ENCODE measurements at places on chromosomes 2 and 18. TPM values are rescaled to one million over a fixed set of nuclear protein-coding genes. Genes with fewer than 3 reads are reported as not detected.
A peak's percentile ranks its signal among the peaks of the same experiment; 100 is the strongest.

Gene HPCAL1
- total RNA-seq: 4.7 TPM

Gene RAB6C
- total RNA-seq: not detected

Gene TSPYL6
- total RNA-seq: not detected

Gene SP100
- 0.28 TPM for total RNA-seq

Gene MPV17
- 55.4 TPM for total RNA-seq

Gene UCN
- 1.5 TPM for total RNA-seq

Gene TTN
- 0.59 TPM for total RNA-seq

GRCh38 chr18:24964216-24964615, 387.8 kb downstream of the ZNF521 start:
- no peaks in the 10 kb centered on the region for H3K4me1 ChIP-seq
- no peaks in the 10 kb centered on the region for H3K36me3 ChIP-seq
- no peak overlapping the region for H3K27ac ChIP-seq
- no peak overlapping the region for H3K4me3 ChIP-seq
- no peaks in the 10 kb centered on the region for H3K27me3 ChIP-seq

DNA sequence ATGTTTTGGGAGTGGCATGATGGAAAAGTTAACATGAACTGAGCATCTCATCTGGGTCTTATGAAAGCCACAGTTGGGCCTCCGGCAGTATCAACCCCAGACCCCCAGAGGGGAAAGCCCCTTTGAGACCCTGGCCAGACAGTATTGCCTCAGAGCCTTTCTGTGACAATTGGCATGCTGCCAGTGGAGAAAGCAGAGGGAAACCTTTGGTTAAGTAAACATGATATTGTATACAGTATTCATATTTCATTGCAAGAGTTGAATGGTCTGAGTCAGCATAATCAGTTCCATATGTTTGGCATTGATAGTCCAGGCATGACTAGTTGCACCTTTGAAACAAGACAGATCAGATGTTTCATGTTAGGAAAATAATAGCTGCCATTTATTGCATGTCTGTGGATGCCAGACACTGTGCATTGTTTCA, 20.0 kb downstream of the MERTK start:
- no peak overlapping the region for H3K27ac ChIP-seq
- H3K4me1 ChIP-seq: no peaks in the 10 kb centered on the region
- DNase-seq: no peak
- H3K4me3 ChIP-seq: no peak overlapping the region
- no peaks in the 10 kb centered on the region for H3K27me3 ChIP-seq
- H3K36me3 ChIP-seq: no peaks in the 10 kb centered on the region

- peaks cover 13% of the 10 kb centered on the region for H3K36me3 ChIP-seq
- H3K27ac ChIP-seq: no peak overlapping the region
- H3K4me1 ChIP-seq: no peaks in the 10 kb centered on the region
- no peak overlapping the region for H3K4me3 ChIP-seq
Observed at GRCh38 chr18:42305869-42306593, 351.0 kb downstream of the PIK3C3 start.

DNA sequence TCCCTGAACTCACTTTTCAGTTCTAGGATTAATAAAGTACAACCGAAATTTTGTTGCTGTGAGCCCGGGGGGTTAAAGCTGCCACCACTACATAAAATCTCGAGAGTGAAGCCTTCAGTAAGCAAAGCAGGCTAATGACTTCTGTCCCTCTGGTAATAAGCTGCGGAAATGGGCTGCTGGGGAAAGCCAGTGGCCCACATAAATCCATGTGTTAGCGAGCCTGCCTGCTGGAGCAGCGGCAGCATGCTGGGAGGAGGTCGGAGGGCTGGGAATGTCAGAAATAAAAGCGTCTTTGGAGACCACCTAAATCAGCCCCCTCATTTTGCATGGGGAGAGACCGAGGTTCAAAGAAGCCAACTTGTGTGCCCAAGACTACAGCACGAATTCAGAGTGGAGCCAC, 371.7 kb downstream of the TNS1 start:
- H3K27ac ChIP-seq: no peak overlapping the region
- H3K4me3 ChIP-seq: no peak overlapping the region
- no peaks in the 10 kb centered on the region for H3K36me3 ChIP-seq
- no peaks in the 10 kb centered on the region for H3K27me3 ChIP-seq
- no peak for DNase-seq

- no peak for DNase-seq
- no peak overlapping the region for H3K4me3 ChIP-seq
- H3K27me3 ChIP-seq: no peaks in the 10 kb centered on the region
- peaks cover under 1% of the 10 kb centered on the region for H3K36me3 ChIP-seq
Observed at GRCh38 chr2:191895195-191895594, 48.3 kb upstream of the CAVIN2 start.

GRCh38 chr18:36075862-36076587, 8.7 kb upstream of the RPRD1A start:
- H3K4me3 ChIP-seq: no peak overlapping the region
- no peak overlapping the region for H3K27ac ChIP-seq
- H3K36me3 ChIP-seq: peaks cover 3% of the 10 kb centered on the region
- H3K4me1 ChIP-seq: no peaks in the 10 kb centered on the region

- no peak for DNase-seq
- no peaks in the 10 kb centered on the region for H3K27me3 ChIP-seq
- no peak overlapping the region for H3K27ac ChIP-seq
- no peak overlapping the region for H3K4me3 ChIP-seq
- no peaks in the 10 kb centered on the region for H3K4me1 ChIP-seq
Observed at GRCh38 chr2:37819186-37819585, 105.9 kb upstream of the RMDN2 start.

DNA sequence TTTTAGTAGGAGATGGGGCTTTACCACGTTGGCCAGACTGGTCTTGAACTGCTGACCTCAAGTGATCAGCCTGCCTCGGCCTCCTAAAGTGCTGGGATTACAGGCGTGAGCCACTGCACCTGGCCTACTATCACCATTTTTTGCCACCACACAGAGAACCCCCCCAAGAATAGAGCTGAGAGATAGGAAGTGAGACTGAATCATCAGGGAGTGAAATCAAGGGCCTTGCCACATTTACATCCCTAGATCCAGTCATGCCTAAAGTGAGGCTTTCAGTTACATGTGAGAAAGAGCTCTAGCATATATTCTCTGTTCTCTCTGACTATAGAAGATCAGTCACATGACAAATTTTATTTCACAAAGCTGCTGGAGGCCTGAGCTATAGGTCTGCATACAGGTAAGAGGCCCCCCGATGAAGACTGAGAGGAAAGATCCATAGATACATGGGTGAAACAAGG, 28.0 kb upstream of the KCMF1 start:
- H3K4me3 ChIP-seq: no peak overlapping the region
- no peaks in the 10 kb centered on the region for H3K36me3 ChIP-seq
- no peak for DNase-seq
- no peaks in the 10 kb centered on the region for H3K27me3 ChIP-seq

GRCh38 chr2:218010140-218010983, 7.6 kb upstream of the TNS1 start:
- DNase-seq: peak; percentile 51
- H3K4me1 ChIP-seq: peaks cover 3% of the 10 kb centered on the region
- no peak overlapping the region for H3K27ac ChIP-seq
- no peaks in the 10 kb centered on the region for H3K36me3 ChIP-seq

GRCh38 chr18:48330016-48330991, 78.9 kb downstream of the ZBTB7C start:
- H3K36me3 ChIP-seq: no peaks in the 10 kb centered on the region
- H3K27me3 ChIP-seq: no peaks in the 10 kb centered on the region
- no peaks in the 10 kb centered on the region for H3K4me1 ChIP-seq
- DNase-seq: no peak
- no peak overlapping the region for H3K4me3 ChIP-seq
- H3K27ac ChIP-seq: no peak overlapping the region

- no peak overlapping the region for H3K4me3 ChIP-seq
- no peaks in the 10 kb centered on the region for H3K36me3 ChIP-seq
- no peak for DNase-seq
- H3K27ac ChIP-seq: no peak overlapping the region
- no peaks in the 10 kb centered on the region for H3K27me3 ChIP-seq
- H3K4me1 ChIP-seq: no peaks in the 10 kb centered on the region
Observed at GRCh38 chr2:196427986-196428634, 211.4 kb upstream of the CCDC150 start.

- no peaks in the 10 kb centered on the region for H3K27me3 ChIP-seq
- H3K4me1 ChIP-seq: peaks cover 4% of the 10 kb centered on the region
- no peak overlapping the region for H3K4me3 ChIP-seq
- H3K27ac ChIP-seq: no peak overlapping the region
Observed at GRCh38 chr2:173985605-173985992, 20.4 kb upstream of the SP3 start.

DNA sequence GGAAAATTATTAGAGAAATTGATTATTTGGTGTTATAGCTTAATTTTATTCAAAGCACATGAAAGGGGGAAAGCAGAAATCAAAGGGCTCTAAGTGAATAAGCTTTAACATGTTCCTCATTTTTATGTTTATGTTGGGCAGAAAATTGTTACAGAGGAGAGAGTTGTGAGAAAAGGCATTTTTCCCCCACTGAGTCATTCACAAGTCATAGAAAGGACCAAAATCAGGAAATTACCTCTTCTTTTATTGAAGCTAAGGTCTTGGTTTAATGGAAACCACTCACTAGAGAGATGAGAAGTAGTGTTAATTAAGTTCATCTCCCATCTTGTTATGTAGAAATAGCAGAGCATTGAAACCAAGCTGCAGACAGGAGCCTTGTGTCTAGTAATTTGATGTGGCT, 175.3 kb upstream of the THUMPD2 start:
- H3K27ac ChIP-seq: no peak overlapping the region
- no peaks in the 10 kb centered on the region for H3K36me3 ChIP-seq
- DNase-seq: no peak
- H3K4me1 ChIP-seq: no peaks in the 10 kb centered on the region
- H3K27me3 ChIP-seq: no peaks in the 10 kb centered on the region
- H3K4me3 ChIP-seq: no peak overlapping the region

DNA sequence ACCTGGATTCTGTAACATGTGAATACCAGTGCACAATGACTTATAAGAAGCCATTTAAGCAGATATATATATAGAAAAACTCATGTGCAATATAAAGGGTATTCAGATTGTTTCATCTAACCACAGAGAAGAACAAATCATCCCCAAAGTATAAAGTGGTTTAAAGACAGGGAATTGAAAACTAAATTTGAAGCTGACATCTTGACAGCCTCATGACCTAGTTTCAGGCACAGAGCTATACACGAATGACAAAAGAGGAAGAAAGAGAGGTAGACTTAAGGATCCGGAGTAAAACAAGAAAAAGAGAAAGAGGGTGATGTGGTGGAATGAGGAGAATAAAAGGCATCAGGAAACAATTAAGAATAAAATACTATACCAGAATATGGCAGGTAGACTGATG, 194.5 kb downstream of the EPHA4 start:
- H3K4me1 ChIP-seq: peaks cover 1% of the 10 kb centered on the region
- H3K27me3 ChIP-seq: no peaks in the 10 kb centered on the region
- H3K27ac ChIP-seq: no peak overlapping the region
- no peak for DNase-seq

DNA sequence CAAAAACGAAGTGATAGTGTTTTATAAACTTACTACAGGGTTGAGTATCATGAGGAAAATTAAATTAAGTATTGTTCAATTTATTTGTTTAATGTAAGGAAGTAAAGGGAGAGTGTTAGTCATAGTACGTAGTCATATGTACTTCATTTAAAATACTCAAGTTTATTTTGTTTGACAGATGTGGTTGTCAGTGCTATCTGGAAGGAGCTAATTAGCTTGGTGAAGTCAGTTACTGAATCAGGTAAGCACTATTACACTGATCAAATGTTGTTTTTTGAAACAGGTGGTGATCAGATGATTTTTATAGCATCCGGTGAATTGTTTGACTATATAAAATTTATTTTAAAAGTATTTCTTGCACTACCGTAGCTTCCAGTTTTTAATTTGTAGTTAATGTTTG, 28.8 kb downstream of the RIF1 start:
- no peak for DNase-seq
- H3K4me1 ChIP-seq: no peaks in the 10 kb centered on the region
- H3K36me3 ChIP-seq: peaks cover 35% of the 10 kb centered on the region
- H3K27ac ChIP-seq: no peak overlapping the region
- H3K4me3 ChIP-seq: no peak overlapping the region

- no peaks in the 10 kb centered on the region for H3K27me3 ChIP-seq
- no peaks in the 10 kb centered on the region for H3K4me1 ChIP-seq
- no peak overlapping the region for H3K27ac ChIP-seq
Observed at GRCh38 chr2:8230466-8230865, 451.4 kb upstream of the ID2 start.

- DNase-seq: no peak
- no peaks in the 10 kb centered on the region for H3K36me3 ChIP-seq
- H3K27me3 ChIP-seq: no peaks in the 10 kb centered on the region
Observed at GRCh38 chr18:65990944-65991708, 240.3 kb downstream of the CDH7 start.

GRCh38 chr18:45402485-45403056, 212.7 kb upstream of the SLC14A2 start:
- no peaks in the 10 kb centered on the region for H3K27me3 ChIP-seq
- no peak for DNase-seq
- H3K4me1 ChIP-seq: no peaks in the 10 kb centered on the region
- H3K4me3 ChIP-seq: no peak overlapping the region
- no peak overlapping the region for H3K27ac ChIP-seq
